ENCODE measurements at places on chromosomes 7 and 10.

- no peak for DNase-seq
- H3K27ac ChIP-seq = no peak overlapping the region
- H3K4me3 ChIP-seq = no peak overlapping the region
- no peaks in the 10 kb centered on the region for H3K27me3 ChIP-seq
- peaks cover 50% of the 10 kb centered on the region for H3K36me3 ChIP-seq
- H3K4me1 ChIP-seq = no peaks in the 10 kb centered on the region
Measured at GRCh38 chr7:6461946-6462550, 14.3 kb upstream of the DAGLB start.

GRCh38 chr10:84308481-84309304, 19.7 kb upstream of the CCSER2 start:
- H3K4me1 ChIP-seq = no peaks in the 10 kb centered on the region
- H3K36me3 ChIP-seq = no peaks in the 10 kb centered on the region
- H3K27ac ChIP-seq = no peak overlapping the region
- no peaks in the 10 kb centered on the region for H3K27me3 ChIP-seq

- H3K27ac ChIP-seq = no peak overlapping the region
- DNase-seq = no peak
- no peak overlapping the region for H3K4me3 ChIP-seq
- H3K27me3 ChIP-seq = peaks cover 16% of the 10 kb centered on the region
- no peaks in the 10 kb centered on the region for H3K36me3 ChIP-seq
- no peaks in the 10 kb centered on the region for H3K4me1 ChIP-seq
Measured at GRCh38 chr7:106518239-106518638, 142.7 kb downstream of the CCDC71L start.

DNA sequence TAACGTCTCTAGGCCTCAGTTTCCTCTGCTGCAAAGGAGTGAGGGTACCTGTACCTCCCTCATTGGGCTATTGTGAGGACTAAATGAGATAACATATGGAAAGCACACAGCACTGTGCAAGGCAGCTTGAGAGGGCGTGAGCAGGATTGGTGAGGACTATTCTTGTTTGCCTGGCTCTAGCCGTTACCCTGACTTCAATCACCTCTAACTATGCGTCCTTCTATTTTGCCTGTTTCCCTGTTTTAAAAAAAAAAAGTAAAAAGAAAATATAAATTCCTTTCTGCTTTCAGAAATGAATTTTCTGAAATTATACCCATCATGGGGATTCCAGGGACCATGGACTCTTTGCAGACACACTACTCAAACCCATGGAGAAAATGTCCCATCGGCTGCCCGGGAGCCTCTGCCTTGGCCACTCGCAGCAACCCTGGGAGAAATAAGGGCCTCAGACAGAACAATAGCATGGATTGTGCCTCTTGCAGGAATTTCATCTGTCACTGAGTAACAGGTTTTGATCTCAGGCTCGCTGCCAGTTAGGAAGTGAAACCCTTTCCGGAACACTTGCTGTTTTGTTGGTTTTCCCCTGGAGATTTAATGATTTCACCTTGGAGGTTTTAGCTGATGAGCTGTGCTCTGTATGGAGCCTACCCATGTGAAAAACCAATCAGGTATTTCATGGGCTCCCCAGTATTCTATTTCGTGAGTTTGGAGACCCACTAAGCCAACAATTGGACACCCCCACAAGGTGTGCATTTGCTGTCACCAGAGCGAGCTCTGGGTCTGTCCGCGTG, 55.6 kb downstream of the STEAP1B start:
- no peak overlapping the region for H3K27ac ChIP-seq
- peak; percentile 27 for DNase-seq
- no peaks in the 10 kb centered on the region for H3K27me3 ChIP-seq
- H3K36me3 ChIP-seq = no peaks in the 10 kb centered on the region

GRCh38 chr7:2109936-2110609, 122.7 kb downstream of the MAD1L1 start:
- no peaks in the 10 kb centered on the region for H3K27me3 ChIP-seq
- no peaks in the 10 kb centered on the region for H3K36me3 ChIP-seq
- DNase-seq = peak; percentile 56
- H3K4me1 ChIP-seq = no peaks in the 10 kb centered on the region
- H3K4me3 ChIP-seq = no peak overlapping the region

Measured in adrenal gland (tissue), 19 donors.